ENCODE measurements at places on chromosomes 2 and 18.

GRCh38 chr18:12329125-12329698 lies 21.2 kb downstream of the TUBB6 start:
- no peak for DNase-seq

DNA sequence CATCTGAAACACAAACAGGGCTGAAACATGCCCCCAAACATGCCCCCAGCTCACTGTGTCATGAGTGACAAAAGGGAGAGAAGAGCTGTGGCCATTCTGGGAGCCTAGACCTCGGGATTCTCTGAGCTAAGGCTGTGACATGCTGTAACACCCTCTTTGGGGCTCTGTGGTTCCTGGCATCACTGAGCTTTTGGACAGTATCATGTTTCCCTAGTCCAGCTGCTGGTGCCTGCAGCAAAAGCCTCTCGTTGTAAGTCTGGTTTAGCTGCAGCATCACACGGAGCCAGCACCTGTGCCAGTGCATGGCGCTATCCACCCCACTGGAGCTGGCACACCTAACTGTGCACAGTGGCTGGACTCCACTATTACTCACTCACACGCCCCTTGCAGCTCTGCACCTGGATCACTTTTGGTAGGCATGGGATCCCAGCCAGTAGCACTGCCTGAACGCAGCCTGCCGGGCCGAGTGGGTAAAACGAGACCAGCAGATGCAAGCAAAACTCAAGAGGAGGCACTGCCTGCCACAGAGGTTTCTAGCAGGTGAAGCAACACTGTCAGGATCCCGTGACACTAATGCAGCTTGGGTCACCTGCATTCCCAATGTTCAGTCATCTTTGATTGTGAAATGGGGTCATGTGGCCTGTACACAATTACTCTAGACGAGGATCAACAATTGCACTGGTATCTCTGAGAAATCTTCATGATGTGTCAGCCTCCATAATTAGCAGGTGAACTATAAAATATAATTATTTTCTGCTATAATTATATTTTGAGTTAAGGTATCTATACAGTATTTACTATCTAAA lies 547.2 kb downstream of the ZNF804A start:
- DNase-seq: no peak

DNA sequence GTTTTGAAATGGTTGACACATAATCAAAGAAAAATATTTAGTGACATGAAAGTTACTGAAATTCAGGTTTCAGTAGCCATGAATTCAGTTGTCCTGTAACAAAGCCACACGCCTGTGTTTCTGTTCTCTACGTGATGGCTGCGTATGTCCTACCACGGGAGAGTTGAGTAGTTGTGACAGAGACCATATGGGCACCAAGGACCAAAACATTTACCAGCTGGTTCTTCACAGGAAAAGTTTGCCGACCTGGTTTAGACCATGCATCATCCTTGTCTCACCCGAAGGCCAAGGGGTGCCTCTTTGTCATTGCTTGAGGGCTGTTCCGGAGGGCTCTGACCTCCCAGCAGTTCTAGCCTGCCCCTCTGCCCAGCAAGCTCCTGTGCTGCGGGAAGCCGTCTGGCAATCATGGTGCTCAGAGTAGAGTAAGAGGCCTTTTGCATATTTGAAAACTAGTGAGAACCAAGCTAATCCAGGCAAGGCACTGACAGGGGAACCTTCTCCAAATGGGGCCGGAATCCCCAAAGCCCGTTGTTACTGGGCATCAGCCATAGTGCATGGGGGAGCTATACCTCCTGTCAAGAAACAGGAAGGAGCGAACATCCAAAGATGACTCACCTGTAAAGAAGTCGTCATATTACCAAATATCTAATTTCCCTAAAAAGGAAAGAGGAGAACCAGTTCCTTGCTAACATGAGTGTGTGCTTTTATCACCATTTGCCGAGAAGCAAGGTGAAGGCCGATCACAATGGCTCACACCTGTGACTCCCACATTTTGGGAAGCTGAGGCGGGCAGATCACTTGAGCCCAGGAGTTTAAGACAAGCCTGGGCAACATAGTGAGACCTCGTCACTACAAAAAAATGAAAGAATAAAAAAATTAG lies 92.6 kb upstream of the RAB12 start:
- no peak for DNase-seq

- no peak for DNase-seq
Observed at GRCh38 chr18:8361941-8362471, 247.2 kb upstream of the RAB12 start.

DNA sequence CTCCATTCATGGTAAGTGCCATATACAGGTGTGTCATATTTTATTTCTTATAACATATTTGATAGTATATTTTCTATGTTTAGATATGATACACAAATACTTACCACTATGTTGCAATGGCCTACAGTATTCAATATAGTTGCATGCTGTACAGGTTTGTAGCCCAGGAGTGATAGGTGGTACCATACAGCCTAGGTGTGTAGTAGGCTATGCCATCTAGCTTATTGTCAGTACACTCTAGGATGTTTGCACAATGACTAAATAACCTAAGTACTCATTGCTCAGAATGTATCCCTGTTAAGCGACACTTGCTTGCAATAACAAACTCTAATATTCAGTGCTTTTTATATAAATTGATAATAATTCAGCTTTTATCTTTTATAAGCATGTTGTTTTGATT lies 563.1 kb upstream of the LINC00305 start:
- DNase-seq: no peak

DNA sequence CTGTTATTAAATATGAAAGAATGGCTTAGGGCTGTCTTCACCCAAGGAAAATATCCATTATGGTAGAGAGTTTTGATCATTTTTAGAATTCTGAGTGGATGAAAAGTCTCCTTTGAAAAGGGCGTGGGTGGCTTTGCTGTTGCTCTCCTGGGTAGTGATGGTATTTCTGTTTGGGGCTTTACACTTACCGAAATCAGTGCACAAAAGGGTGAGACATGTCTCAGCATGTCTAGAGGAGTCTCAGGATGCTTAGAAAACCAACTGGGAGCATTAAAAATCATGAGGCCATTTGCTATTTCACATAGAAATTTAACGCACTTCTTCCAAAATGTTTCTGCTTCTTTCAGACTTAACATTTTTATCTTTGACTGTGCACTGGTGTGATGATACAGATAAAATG lies 49.6 kb downstream of the ZCCHC2 start:
- DNase-seq: no peak

DNA sequence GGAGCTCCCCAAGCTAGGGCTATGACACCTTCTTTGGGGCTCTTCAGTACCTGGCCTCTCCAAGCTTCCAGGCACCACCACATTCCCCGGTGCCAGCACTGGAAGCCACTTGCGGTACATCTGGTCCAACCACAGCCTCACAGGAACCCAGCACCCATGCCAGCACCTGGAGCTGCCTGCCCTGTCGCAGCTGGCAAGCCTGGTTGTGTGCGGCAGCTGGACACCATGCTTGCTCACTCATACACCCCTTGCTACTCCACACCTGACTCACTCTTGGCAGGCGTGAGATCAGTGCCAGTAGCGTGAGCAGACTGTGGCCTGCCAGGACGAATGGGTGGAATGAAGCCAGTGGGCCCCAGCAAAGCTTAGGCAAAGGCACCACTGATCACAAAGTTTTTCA lies 34.0 kb downstream of the LRRTM4 start:
- no peak for DNase-seq

DNA sequence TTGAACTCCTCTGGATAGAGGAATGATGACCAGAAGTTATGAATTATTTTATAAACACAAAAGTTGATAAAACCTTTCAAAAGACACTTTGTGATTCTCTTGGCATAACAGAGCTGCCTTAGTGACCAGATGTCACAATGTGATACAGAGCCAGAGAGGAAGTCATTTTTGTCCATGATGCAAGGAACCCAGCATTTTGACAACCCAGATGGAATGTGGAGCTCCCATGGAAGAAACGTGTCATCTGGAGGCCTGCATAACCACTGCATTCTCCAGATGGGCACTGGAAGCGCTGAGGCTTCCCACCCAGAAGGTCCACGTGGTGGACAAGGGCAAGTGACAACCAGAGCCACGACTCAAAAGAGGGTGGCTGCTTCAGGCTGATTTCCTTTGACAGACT lies 30.1 kb downstream of the HRH4 start:
- DNase-seq: peak; percentile 52

GRCh38 chr18:2572171-2572569 lies 813 bp downstream of the NDC80 start:
- DNase-seq: no peak

DNA sequence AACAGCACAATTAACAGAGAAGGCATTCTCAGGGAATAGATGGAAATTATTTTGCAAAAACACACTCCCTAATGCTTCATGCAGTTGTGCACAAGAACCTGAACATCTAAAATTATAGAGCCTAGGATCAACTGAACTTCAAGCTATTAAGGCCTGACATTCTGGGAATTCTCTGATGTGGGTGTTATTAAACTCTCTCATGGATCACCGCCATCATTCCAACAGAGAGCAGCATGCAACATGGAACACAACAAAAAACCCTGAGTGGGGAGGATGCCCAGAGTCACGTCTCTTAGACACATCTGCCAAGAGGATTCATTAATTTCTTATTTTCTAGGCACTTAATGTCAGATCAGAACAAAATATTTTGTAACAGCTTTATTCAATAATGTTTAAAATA lies 543.8 kb downstream of the ERBB4 start:
- DNase-seq: no peak

- no peak for DNase-seq
Observed at GRCh38 chr18:50171406-50171805, 23.5 kb downstream of the MYO5B start.

GRCh38 chr18:10391506-10391905 lies 62.9 kb upstream of the APCDD1 start:
- DNase-seq: no peak

DNA sequence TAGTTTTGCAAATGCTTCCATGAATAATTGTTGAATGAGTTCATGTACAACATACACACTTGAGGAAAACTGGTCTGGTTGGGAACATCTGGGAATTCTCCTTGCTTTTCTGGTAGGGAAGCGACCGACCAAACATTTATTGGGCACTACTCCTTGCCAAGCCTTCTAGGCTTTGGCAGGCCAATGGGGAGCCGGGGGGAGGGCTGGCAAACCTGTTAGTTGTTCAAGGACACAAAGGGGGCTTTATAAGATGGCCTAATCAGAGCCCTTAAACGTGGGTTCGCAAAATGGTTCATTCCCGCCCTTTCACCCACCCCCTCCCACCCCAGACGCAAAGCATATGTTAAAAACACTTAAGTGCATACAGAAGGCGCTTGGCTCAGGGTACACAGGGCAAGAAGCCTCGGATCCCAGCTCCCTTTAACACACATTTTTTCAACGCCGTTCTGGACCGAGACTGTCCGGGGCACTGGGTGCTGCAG lies 844 bp upstream of the VSNL1 start:
- peak; percentile 84 for DNase-seq

DNA sequence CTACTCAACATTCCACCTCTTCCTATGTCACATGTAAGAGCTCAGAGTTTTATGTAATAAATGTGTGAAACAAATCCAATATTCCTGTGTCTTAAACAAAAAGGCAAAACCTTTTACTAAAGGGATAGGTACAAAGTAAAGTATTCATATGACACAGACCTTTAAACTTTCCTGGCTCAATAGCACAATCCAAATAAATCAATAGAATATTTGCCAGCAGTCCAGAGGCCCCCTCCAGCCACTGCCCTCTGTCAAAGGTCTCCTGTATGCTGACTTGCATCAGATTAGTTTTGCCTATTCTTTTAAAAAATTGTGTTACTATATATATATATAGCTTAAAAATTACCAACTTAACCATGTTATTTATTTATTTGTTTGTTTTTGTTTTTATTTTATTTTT lies 17.7 kb upstream of the PHLPP1 start:
- no peak for DNase-seq

GRCh38 chr2:31312898-31313297 lies 78.9 kb downstream of the EHD3 start:
- peak; percentile 77 for DNase-seq

DNA sequence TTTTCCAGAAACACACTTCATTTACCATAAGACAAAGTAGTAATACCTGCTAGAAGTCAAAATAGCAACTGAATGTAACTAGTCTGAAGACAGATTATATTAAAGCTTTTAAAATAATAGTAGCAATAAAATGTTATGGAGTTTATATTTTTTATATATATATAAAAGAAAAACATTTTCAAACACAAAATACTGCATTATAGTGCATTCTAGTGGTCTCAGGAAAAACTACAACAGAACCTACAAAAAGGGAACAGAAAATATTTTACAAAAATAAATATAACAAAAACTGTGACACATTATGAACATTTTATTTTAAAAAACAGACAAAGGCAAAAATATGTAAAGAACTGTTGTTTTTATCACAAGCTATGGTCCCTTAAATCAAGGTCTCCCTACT lies 48.0 kb downstream of the STRN start:
- DNase-seq: no peak

DNA sequence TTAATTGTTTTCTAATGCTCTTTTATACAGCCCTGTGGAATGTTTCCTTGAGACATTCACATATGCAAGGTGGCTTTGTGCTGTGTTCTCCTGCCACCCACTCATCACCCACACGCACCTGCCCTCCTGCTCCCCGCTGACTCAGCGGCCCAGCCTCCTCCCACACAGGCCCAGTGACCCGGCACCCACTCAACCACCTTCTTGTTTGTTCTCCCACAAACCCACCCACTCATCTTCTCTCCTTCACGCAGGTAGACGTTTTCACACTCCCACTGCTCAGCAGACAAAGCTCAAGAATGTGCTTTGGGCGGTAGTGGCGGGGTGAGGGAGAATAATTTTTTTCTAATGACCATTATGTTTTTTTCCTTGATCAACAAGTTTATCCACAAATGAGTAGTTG lies 28.6 kb upstream of the NEMP2 start:
- DNase-seq: no peak

DNA sequence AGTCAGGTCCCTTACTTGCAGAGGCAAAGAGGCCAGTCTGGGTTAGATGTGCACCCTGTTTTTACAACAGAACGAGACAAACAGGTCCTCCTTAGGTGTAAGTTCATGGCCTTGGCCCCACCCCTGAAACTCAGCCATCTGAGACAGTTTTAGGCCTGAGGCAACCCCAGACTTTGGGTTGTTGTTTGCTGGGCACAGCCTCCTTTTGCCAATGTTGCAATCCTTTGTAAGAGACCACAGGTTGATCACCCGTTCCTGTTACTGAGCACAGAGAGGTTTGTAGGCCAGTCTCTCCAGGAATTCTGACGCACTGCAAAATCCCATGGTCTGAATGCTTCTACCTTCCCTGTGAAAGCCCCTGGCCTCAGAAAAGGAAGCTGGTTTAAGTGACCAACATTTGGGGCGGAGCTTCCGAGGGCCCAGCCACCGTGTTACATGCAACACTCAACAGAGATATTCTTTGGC lies 15.5 kb upstream of the IL1RN start:
- no peak for DNase-seq

DNA sequence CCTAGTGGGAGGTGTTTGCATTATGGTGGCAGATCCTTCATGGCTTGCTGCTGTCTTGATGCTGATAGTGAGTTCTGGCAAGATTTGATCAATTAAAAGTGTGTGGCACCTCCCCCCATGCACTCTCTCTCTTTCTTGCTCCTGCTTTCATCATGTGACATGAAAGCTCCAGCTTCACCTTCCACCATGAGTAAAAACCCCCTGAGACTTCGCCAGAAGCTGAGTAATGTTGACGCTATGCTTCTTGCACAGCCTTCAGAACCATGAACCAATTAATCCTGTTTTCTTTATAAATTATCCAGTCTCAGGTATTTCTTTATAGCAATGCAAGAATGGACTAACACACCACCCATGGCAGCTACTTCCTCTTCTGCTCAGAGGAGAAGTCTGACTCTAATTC lies 2181.4 kb upstream of the PIK3C3 start:
- peak; percentile 45 for DNase-seq

- DNase-seq: no peak
Observed at GRCh38 chr2:108988076-108988795, 784 bp downstream of the EDAR start.

Data from fibroblast of skin of right biceps (primary cell).